ENCODE measurements at places on chromosomes 1 and 21.

- no peak for DNase-seq
Measured at GRCh38 chr1:52127181-52128180, 14.4 kb upstream of the ZFYVE9 start.

DNA sequence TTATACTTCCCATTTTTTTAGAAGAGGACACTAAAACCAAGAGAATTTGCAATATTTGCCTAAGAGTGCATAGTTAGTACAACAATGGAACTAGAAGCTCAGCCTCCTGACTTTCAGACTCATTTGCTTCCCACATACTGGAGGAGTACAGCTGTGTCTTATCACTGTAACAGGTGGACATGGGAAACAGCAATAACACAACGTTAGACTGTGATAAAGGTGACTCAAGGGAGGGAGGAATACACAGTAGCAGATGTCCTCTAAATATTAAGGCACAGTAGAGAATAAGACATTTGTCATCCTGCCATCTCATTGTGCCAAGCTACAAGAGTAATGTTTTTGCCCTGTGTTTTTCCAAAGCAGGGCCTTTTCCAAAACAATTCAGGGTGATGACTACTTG lies 55.4 kb upstream of the JAK1 start:
- DNase-seq: no peak

DNA sequence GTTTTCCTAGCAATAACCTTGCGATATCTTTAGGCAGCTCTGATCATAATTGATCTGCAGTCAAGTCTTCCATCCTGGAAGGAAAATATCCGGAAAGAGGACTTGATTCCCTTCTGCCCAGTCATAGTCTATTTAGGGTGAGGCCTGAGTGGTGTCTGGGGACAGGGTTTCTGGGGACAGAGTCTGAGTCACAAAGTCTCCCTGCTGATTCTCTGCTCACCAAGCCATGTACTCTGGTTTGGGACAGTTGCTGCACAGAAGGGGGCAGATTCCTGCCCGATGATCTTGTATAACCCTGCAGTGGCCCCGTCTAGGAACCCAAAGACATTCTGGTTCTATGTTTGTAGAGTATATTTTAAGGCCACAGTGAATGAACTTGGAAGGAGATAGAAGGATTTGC lies 178.8 kb downstream of the KCNJ6 start:
- DNase-seq: no peak

DNA sequence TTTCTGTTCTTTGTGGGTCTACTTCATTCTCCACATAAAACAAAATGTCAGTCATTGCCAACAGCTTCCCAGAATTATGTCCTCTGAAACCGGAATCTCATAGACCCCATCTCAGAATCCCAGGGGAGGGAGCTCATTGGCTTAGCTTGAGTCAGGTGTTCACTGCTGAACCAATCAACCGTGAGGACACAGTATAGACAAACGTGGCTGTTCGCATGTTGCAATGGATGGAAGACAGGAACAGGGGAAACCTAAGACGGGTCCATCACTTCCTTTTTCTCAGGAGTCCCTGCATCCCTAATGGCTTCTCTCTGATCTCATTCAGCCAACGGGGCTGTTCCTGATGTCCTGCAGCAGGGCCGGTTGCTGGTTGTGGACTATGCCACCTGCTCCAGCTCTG lies 9.1 kb downstream of the CELA2A start:
- DNase-seq: no peak

GRCh38 chr1:155437405-155437804 lies 116.7 kb downstream of the RUSC1 start:
- DNase-seq: no peak

- DNase-seq: no peak
Measured at GRCh38 chr21:43717967-43718871, 710 bp upstream of the PDXK start.
